ENCODE measurements at places on chromosomes 4 and X.

DNA sequence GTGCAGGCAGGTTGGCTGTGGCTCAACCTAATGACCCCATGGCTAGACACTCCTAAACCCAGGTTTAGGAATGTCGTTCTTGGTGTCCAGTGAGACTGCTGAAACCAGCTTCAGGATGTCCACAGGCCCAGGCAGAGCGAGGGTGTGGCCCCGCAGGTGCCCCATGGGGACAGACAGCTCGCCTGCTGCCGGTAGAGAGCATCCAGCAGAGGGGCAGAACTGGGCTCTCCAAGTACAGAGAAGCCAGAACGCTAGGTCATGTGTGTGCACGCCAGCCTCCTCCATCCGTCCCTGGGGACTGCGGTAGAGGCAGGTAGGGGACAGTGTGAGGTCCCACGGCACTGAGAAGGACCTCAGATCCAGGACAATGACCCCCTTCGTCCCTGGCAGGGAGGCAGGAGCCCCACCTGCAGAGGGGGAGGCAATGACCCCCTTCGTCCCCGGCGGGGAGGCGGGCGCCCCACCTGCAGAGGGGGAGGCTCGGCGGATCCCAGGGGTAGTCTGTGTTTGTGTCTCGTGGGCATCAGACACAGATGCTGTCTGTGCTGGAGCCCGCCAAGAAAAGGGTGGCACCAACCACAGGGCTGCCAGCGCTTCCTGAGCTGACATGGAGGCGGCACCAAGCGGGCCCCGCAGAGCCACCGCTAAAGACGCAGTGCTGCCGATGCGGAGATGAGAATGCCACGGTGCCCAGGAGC, 118.4 kb downstream of the FAM53A start:
- no peak for DNase-seq

- no peak for DNase-seq
These were observed 385 bp downstream of the DCLK2 start for GRCh38 chr4:150078579-150079080.

GRCh38 chr4:75698963-75699228, 25.5 kb upstream of the USO1 start:
- DNase-seq: no peak

DNA sequence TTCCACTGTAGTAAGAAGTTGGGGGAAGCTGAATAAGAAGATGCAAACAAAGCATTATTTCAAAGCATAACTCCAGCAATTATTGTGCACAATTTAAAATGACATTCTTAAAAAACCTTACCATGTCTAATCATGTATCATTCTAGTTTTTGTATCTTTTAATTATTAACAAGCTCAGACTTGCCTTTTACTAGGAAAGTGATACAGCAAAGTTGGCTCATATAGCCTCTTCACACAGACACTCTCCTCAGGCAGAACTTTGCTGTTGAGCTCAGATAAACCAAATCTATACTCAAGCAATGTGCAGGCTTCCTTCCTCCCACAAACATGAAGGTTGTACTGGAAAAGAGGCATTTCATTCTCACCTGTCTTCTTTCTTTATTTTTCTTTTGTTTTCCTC, 358.7 kb upstream of the EMCN start:
- DNase-seq: no peak

DNA sequence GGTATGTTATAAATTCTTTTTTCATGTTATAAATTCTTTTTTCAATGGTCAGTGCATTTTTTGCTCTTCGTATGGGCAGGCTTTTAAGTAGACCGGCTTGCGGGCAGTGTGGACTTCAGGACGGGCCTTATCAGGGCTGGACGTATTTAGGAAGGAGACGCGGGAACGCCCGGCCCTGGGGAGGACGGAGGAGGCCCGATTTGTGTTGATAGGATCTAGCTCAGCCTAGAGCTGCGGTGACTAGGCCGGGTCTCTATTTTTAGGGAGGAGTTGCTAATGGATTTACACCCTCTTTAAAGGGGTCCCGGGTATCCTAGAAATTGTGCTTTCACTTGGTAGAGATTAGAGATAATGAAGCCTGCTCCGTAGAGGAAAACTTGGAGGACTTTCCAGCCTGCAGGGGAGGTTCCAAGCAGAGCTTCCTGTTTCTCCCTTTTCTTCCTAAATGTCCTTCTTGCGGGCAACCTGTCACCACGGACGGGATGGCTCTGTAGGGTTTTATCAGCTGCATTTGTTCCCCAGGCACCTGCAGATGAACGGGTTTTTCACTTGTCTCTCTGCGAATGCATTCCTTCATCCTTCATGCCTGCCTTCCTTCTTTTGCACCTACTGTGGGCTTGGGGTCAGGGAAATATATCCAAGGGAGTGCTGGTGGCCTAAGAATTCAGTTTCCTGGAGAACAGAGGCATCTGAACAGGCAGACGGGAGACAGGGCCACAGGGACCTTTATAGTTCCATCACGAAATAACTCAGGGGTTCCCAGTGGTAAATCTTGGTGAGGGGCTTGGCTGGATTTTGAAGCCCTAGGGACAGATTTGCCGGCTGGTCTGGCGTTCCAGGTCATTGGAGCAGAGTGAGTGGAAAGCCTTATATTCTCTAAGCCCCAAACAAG, 1.4 kb downstream of the CD99 start:
- no peak for DNase-seq

DNA sequence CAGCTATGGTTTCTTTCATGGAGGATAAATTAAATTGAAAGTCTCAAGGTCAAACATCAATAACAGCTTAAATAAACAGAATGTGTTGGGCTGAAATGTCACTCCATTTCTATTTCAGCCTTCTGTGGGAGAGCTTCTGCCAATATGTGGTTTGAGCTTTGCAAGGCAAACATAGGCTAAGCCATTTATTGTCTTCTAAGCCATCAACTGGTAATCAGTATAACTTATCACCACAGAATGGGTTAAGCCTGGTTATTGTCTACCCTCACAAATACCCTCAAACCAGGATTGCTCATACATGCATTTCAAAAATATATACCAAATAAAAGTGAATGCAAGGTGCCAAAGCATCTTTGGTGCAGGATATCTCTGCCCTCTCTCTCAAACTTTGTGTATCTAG, 52.7 kb downstream of the GABRB1 start:
- DNase-seq: no peak
